ENCODE measurements at places on chromosomes 2 and 18.

- DNase-seq: no peak
Measured at GRCh38 chr2:212930556-212931260, 220.7 kb downstream of the IKZF2 start.

DNA sequence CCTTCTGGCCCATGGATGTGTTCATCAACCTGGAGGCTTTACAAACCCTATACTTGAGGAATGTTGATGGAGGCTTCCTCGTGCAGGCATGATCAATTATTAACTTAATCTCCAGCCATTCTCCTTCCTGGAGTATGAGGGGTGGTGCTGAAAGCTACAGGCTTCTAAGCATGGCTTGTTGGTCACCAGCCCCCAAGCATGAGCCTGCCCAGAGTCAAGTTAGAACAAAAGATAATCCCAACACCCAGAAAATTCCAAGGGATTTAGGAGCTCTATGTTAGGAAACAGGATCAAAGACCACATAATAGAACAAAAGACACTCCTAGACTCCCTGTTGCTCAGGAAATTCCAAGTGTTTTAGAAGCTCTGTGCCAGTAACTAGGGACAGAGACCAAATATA, 63.1 kb downstream of the FAM171B start:
- DNase-seq: no peak

DNA sequence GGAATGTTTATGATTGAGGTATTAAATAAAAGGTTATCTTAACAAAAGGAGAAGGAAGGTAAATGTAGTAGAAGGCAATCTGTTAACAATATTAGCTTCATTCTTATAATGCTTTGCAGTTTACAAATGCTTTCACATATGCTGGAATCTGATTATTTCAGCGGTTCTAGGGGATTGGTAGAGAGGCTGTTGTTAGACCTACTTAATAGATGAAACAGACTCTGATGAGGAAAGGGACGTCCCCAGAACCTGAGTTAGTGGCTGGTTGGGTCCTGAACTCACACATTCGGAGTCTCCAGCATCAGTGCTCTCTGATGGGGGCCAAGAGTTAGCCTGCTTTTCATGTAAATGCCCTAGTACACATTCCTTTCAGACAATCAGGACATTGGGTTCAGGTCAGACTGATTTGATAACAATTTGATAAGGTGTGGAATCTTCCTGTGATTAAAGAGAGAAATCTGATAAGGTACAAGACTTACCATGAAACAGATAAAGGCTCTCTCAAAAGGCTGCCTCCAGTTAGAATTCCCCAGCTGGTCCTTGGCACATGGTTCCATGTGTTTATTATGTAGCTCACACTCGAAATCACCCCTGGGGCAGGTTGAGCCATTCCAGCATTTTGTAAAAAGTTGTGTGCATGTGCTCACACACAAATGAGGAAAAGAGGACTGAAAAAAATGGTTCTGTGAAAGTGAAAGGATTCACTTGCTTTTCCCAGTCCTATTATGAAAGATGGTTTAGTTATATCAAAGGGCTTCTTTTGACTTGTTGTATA, 103.1 kb downstream of the GPD2 start:
- no peak for DNase-seq

GRCh38 chr2:97714084-97714949, 941 bp downstream of the ZAP70 start:
- DNase-seq: no peak

GRCh38 chr2:197007716-197008628, 81.5 kb upstream of the PGAP1 start:
- DNase-seq: no peak

GRCh38 chr2:86523491-86523890, 39.8 kb downstream of the CHMP3 start:
- DNase-seq: no peak

GRCh38 chr2:111157071-111157661, 36.5 kb downstream of the BCL2L11 start:
- no peak for DNase-seq

GRCh38 chr18:48811401-48811800, 139.4 kb downstream of the SMAD7 start:
- DNase-seq: no peak

GRCh38 chr2:238947243-238947760, 99.4 kb downstream of the TWIST2 start:
- no peak for DNase-seq

DNA sequence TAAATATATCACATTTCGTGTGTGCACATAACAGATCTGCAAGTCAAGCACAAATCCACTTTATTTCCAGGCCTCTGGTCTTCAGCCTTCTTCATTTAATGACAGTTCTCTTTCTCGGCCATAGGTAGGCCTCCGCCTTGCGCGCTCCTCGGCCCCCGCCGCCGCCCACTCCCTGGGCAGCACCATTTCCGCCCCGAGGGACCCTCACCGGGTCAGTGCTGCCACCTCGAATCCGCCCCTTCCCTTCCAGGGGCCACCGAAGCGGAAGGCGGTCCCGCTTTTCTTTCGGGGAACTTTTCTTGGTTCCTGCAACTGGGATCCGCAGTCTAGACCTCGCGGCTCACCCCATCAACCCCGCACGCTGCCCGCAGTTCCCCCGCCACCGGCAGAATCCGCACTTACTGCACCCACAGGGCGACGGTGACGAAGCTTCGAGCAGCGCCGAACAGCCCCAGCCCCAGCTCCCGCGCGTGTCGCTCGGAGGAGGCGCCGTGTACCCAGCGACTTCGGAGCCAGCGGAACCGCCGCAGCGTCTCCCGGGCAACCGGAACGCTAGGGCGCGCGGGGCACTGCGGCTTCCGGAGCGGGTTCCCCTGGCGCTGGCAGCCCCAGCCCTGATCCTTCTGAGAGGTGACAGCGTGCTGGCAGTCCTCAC, at the start of gene CDKL4:
Gene CDKL4 (minus strand): TSS at position 502 of the 655 bp plus-strand sequence.
- no peak for DNase-seq

DNA sequence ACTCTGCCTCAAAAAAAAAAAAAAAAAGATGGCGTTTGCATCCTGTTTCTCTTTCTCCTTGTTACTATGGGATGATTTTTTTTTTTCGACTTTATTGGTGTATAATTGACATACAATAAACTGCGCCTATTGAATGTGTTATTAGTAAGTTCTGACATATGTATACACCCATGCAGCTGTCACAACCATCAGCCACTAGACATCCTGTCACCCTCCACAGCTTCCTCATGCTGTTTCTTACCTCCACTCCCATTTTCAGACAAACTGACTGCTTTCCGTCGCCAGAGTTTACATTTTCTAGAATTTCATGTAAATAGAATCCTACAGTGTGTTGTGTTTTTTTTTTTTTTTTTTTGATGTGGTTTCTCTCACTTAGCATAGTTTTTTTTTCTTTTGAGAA, 27.9 kb downstream of the RRM2 start:
- no peak for DNase-seq

DNA sequence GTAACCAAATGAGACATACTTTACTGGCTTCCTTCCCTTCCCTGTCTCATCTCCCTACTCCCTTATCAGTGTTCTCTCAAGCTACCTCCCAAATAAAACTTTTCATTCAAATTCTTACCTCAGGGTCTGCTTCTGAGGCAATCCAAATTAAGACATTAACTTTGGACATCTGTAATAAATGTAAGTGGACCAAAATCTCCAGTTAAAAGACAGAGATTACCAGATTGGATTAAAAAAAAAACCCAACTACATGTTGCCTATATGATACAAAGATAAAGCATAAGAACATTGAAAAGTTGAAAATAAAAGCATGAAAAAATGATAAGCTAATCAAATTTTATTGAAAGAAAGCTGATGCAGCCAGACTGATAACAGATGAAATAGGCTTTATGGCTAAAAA, 58.8 kb upstream of the ST3GAL5 start:
- DNase-seq: no peak

DNA sequence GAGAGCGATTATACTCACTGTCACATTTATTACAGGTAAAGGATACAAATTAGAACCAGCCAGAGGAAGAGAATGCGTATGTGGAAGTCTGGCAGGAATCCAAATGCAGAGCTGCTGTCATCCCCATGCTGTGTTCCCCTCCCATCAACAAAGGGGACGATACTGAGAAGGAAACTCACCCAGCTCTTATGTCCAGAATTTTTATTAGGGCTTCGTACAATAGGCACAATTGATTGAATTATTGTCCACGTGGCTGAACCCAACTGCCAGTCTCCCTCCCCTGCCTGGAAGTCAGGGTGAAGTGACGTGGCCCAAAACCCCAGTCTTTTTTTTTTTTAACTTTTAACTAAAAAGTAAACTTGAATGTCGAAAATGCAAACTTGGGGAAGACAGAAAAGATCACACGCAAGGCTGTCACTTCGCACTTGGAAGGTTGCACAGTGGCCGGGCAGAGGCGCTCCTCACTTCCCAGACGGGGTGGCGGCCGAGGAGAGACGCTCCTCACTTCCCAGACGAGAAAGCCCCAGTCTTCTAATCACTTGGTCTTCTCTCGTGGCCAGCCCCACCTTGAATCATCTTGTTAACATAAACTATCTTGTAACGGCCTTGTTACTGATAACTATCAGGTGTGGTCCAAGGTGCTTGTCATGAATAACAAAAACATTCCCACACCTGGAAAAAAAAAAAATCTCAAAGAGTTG, 40.0 kb upstream of the ITSN2 start:
- DNase-seq: no peak

- DNase-seq: no peak
Measured at GRCh38 chr2:96396095-96396494, 60.5 kb downstream of the NCAPH start.

DNA sequence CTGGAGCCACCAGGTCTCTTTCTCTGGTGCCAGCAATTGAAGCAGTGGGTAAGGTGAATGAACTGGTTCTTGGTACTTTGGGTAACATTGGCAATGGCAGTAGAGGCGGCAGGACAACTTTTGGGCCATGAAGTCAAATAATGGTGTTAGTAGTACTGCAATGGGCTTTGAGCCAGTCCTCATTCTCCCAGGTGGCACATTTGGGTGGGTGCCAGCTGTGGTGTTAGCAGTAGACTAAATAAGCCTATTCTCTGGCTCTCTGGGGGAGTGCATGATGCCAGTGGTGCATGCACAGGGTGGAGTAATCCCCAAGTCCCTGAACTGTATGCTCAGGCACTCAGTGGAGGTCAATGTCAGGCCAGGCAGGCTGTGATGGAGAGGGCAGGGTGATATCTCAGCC, 120.2 kb upstream of the LRRTM4 start:
- DNase-seq: no peak

DNA sequence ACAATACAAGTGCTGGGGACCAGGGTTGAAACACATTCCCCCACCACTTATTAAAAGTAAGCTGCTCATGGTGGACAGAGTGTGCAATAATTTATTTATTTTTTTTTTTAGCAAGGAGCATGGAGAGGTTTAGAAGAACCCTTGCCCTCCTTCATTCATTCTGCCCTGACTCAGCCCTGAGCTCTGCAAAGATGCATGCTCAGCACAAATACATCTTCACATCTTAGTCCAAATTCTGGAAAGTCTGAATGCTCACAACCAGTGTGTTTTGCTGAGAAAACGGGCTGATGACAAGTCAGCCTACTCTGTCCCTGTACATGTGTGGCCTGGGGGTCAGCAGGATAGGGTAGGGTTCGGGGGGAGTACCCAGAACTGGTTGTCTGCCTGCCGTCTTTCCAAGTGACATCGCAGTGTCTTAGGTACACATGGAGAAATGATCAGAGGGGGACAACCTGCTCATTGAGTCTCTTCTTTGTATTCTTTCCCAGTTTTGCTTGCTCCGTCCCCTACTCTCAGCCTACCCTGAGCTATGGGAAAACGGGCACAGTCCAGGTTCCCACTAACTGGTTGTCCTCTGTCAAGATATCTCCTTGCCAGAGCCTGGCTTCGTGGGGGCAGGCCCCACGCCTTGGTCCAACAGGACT, 76.4 kb downstream of the ADD2 start:
- DNase-seq: no peak

- no peak for DNase-seq
Measured at GRCh38 chr2:115165529-115166109, 723.2 kb downstream of the DPP10 start.

- DNase-seq: no peak
Measured at GRCh38 chr2:186544255-186544675, 45.6 kb upstream of the ITGAV start.

GRCh38 chr18:47730795-47731194, 199.7 kb downstream of the SMAD2 start:
- DNase-seq: no peak

- DNase-seq: no peak
Measured at GRCh38 chr2:134927195-134927594, 8.6 kb downstream of the CCNT2 start.

GRCh38 chr18:29979881-29980280, 1062.7 kb downstream of the DSC3 start:
- no peak for DNase-seq

DNA sequence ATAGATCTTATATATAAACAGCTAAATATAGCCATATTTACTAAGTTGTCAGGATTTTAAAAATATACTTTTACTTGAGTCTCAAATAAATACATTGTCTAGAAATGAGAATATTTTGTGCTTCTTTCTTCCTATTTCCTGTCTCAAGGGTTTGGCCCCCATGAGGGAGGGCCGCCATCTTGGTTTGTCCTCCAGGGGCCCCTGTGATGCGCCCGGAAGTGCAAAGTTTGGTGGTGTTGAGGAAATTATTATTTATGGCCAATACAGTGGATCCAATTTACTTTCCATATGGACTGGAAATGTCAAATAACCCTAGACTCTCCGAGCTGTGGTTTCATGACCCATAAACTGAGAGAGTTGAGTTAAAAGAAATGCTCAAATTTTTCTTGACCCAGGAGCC, 104.7 kb upstream of the OTOS start:
- no peak for DNase-seq

DNA sequence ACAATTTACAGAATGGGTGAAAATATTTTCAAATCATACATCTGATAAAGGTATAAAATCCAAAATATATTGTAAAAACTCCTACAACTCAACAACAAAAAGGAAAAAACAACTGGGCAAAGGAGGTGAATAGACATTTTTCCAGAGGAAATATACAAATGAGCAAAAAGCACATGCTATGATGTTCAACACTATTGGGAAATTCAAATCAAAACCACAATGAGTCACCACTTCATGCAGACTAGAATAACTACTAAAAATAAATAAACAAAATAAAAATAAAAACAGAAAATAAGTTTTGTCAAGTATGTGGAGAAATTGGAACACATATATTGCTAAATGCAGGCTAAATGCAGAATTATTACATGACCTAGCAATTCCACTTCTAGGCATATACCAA, 120.9 kb downstream of the FSIP2 start:
- no peak for DNase-seq

- no peak for DNase-seq
Measured at GRCh38 chr18:31219395-31219794, 56.7 kb upstream of the DSC1 start.

GRCh38 chr2:70047451-70047850, 39.8 kb upstream of the PCBP1 start:
- DNase-seq: no peak

GRCh38 chr2:144415386-144415785, 104.5 kb downstream of the ZEB2 start:
- DNase-seq: no peak
